ENCODE measurements at places on chromosomes 2 and 18.

GRCh38 chr2:41414486-41415230, 633.2 kb upstream of the PKDCC start:
- no peak for DNase-seq

DNA sequence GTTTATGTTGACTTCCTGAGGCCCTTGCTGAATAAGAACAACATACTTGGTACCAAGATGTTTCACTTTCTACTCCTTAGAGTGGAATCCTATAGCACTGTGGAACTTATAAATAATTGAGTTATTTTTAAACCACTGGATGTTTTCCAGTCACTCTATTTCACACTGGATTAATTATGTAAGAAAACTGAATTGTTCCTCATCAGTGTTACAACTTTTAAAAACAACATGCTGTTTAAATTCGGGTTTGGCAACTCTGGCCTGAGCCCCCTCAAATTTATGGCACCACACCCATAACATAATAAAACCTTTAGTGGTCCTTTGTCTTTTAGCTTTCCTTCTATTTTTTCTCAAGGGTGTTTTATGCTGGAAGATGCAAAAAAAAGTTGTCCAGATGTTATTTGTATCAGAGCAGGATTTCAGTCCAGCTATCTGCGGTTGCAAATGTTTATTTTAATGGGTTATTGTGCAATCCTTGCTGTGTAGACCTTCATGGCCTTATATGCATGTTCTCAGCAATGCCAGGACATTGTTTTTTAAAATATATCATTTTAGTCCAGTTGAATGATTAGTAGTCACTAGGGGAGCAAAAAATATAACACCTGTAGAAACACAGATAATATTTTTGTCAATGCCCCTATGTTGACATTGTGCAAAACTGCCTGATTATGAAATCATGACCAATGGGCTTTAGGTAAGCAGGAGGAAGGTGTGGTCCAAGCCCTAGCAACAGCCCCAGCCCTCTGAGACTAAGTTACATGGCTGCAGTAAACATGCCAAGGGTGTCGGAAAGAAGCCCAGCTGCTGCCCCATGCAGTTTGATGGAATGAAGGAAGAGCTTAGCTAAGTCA, 638.0 kb upstream of the ZEB2 start:
- DNase-seq, result no peak

DNA sequence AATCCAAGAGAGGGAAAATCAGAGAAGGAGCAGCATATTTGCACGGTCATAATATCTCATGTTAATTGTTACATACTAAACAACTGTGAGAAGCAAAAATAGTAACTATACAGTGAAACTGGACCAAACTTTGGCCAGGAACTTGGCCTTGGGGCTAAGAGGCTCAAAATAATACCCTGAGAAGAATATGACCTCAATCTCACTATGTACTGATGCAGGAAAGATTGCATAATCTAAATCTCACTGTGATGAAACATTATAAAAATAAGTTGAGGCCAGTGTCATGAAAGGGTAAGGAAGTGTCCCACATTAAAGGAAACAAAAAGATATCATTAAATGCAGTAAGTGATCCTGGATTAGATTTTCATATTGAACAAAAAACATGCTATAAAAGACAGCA, 36.5 kb downstream of the ZRANB3 start:
- no peak for DNase-seq

DNA sequence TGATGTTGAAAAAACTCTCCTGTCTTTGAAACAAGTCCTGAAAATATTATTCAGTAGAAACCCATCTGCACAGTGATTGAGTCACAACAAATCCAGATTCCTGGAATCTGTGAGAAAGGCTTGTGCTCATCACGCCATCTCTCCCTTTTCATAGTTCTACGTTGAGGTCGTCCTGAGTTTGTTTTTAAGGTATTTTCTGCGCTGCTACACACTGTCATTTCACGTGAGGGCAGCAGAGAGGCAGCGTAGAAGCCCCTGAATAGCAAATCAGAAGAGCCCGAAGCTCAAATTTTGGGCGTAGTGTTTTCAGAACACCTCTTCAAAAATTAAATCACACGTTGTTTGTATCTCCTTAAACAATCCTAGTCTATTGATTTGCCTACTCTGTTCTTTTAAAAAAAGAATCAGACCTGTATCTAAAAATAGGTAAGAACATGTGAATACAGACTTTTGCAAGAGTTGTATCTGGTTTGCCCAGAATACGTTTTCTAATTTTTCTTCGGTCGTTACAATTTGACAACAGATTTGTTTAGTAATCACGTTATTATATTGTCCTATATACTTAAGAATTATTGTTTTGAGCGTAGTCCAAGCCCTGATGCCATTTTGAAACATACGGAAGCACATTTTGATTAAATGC, 61.6 kb upstream of the SLC38A11 start:
- DNase-seq, result peak; percentile 20

DNA sequence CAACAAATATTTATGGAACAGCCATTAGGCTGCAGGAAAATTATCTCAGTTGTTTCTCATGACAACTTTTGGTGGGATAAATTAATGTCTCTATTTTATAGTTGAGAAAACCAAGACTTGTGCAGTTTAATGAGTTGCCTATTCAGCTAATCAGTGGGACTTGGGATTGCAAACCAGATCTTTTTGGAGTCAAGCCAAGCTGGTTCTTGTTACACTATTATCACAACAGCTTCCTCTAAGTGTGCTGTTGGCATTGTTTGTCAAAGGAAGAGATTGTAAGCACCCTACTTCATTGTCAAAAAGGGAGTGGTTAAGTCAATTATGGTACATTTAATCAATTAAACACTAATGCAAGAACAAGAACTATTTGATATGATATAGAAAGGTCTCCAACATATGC, 119.2 kb downstream of the PAX3 start:
- no peak for DNase-seq

- DNase-seq, result no peak
Measured at GRCh38 chr2:80403081-80403480, 98.5 kb upstream of the LRRTM1 start.

DNA sequence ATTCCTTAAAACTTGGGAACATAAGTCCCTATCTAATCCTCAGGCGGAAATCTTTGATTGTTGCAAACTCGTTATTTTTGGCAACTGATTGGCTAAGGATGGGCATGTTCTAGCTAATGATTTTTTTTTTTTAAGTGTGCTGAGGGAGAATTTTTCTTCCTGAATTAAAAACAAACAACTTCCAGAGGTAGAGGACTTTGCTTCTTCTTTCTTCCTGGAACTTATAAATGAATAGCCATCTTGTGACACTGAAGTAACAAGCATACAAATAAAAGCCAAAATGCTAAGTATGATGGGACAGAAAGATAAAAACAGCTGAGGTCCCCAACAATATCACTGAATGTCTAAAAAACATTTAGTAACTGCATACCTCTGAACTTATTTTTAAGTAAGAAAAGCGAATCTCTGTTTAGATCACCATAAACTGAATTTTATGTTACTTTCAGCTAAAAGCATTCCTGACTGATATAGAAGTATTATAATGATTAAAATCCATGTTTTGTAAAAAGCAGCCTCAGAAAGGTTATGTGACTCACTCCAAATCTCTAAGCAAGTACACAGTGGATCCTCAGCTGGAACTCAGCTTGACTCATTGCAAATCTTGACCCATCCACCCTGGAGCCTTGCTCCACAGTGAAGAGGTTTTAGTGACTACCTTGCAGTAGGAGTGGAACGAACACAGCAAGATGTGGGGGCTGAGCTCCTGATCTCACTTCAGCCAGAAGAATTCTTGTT, 344.4 kb downstream of the CLIP4 start:
- no peak for DNase-seq

- no peak for DNase-seq
Measured at GRCh38 chr2:172995323-172996244, 80.1 kb upstream of the MAP3K20 start.

DNA sequence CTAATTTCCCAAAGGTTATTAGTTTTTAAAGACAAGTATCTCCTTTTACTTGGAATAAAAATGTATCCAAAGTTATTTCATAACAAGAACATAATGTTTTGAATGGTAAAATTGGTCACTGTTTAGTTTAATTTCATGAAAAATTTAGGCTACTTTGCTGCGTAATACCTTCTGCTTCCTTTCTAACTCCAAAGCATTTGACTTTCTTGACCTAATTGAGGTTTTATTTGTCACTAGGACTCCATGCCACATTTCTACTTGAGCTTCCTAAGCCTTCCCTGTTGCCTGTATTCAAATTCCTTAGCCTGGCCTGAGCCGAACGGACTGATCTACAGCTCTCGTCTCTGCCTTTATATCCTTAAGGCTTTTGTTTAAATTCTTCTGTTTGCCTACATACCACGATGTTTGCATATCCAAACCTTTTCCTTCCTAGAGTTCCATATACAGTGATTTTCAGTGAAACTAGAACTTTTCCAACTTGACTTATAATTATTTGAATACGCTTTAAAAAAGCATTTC, 25.1 kb downstream of the ARMC9 start:
- DNase-seq, result no peak

- no peak for DNase-seq
Measured at GRCh38 chr2:96811917-96812316, 4.2 kb upstream of the CNNM3 start.

All from Panc1 (cell line).